ENCODE measurements at places on chromosomes 3 and 15. TPM values are rescaled to one million over a fixed set of nuclear protein-coding genes. Genes with fewer than 3 reads are reported as not detected.

CLRN1 gene
- 0.31 TPM for total RNA-seq

CHRM5 gene
- total RNA-seq, result not detected

PLA2G4D gene
- total RNA-seq, result not detected

CCRL2 gene
- total RNA-seq, result 3.7 TPM

SLC35G2 gene
- 4.2 TPM for total RNA-seq

NSMCE3 gene
- 12.7 TPM for total RNA-seq

- DNase-seq, result peak; percentile 29
Observed at GRCh38 chr3:31848911-31849310, 132.2 kb downstream of the OSBPL10 start.

- no peak for DNase-seq
Observed at GRCh38 chr3:180408654-180409053, 193.3 kb upstream of the TTC14 start.

DNA sequence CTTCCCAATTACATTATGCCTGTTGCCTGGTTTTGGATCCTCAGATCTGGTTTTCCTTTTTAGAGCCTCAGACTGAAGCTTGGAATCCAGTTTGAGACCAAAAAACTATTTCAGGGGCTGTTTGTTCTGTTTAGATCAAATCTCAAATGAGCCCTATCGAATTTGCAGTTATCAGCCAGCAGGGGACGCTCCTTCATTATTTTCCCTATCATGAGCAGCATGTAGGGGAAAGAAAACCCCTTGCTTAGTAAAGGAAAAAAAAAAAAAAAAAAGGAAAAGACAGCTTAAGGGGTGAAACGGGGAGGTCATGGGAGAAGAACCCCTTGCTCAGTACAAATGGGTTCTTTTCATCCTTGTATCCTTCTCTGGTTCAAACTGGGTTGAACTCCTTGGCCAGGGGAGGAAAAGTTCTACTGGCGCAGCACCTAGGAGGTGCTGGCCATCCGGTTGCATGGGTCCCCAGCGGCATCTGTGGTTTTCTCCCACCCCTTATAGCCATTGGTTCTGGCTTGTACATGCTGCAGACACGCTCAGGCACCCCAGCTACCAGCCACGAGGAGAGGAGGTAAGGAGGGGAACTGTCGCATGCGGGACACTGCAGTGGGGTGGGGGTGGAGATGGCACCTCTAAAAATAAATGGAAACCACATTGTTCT lies 1375.1 kb upstream of the ALCAM start:
- no peak for DNase-seq

DNA sequence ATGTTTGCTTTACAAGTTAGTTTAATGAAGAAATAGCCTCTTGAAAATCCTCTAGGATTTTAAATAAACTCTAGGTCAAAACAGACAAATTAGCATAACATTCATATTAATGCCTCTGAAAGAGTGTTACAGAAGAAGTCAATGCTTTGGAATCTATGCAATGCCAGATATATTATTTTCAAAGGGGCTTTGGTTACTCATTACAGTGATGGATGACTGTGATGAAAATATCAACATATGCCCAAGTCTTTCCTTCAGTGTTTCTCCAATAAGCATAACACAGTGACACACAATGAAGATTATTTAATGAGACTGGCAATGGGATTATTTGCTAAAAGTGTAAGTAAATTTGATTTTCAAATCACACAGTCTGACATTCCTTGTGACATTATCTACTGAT lies 1247.2 kb downstream of the ROBO2 start:
- DNase-seq, result no peak

DNA sequence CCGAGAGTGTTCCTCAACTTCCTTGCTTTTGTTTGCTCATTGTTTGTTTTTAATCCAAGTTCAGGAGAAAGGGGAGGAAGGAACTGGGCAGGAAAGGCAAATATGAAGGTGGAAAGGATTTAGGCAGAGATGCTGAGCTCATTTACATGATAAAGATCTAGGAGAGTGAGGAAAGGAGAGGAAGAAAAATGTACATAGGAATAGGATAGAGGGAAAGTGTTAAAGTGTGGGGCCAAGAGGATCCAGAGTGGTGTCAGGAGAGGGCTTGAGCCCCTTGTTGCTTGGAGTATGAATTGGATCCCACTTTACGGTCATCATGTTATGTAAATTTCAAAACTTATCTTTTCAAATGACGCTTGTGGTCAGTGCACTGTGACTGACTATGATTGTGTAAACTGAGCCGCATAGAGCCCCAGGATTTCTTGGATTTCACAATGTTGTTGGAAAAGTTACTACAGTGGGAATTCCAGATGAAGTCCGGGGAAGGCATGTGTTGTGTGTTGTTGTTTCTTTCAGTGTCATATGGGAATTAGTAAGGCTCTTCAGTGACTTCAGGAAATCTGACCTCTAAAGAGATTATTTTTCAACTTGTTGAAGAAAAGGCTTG lies 15.0 kb upstream of the PLD1 start:
- no peak for DNase-seq

DNA sequence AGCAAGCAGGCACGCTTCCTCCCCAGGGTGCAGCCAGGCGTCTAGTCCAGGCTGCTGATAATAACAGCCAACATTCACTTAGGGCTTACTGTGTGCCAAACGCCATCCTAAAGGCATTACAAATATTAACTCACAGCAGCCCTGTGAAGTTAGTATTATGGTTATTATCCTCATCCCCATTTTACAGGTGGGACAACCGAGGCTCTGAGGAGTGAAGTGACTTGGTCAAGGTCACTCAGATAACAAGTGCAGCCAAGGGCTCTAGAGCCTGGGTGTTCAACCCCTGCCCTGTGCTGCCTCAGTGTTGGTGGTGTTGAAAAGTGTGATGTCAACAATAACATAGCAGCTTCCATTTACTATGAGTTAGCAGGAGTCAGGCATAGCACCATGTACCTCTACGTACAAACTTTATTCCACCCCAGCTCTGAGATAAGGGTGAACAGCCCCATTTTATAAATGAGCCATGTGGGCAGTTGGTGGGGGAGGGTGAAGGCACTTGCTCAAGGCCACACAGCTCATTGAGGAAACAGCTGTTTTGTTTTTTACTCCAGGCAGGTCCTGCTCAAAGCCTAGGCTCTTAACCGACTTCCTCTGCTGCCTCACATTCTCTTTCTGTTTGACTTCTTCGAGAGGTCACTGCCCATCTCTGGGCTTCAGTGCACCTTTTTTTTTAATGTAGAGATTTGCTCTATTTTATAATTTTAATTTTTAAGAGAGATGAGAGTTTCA lies 24.0 kb upstream of the TRH start:
- DNase-seq, result no peak

- no peak for DNase-seq
Observed at GRCh38 chr3:150133293-150133692, 162.6 kb upstream of the PFN2 start.

DNA sequence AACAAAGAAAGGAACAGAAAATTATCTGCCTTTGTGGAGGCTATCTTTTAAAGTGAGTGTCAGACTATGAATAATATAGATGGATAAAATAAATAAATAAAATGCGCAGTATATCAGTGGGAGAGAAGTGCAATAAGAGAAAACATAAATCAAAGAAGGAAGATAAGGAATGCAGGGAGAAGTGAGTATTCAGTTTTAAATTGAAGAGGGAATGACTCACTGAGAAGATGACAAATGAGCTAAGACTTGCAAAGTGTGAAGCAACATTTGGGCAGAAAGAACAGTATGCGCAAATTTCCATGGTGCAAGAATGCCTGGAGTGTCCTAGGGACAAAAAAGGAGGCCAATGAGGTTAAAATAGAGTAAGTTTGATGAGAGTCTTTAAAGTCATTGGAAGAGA lies 1300.1 kb upstream of the ALCAM start:
- no peak for DNase-seq

DNA sequence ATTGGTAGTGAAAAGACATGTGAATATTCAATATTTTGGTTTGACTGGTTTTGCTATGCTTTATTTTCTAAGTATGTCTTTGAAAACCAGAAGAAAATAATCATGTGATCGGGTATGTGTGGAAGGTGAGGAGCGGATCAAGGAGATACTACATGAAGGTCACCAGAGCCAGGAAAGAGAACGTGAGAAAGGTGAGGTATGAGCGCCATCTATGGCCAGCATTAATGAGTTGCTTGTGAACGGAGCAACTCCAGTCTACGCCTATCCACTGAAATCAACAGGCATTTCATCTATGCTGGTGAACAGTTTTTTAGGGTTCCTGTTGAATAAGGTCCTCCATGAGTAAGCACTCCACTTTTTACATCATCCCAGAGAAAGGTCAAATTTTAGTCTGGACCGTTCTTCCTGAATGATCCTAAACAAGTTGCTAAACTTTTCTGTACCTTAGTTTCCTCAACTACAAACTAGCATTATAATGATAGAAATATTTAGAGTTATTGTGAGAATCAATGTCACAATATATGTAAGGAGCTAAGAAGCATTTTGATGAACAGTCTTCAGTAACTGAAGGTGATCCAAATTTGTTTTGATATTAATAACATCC lies 1435.2 kb upstream of the CADM2 start:
- DNase-seq, result peak; percentile 77

- DNase-seq, result no peak
Observed at GRCh38 chr3:59978979-59979378, 929.2 kb upstream of the CFAP20DC start.

DNA sequence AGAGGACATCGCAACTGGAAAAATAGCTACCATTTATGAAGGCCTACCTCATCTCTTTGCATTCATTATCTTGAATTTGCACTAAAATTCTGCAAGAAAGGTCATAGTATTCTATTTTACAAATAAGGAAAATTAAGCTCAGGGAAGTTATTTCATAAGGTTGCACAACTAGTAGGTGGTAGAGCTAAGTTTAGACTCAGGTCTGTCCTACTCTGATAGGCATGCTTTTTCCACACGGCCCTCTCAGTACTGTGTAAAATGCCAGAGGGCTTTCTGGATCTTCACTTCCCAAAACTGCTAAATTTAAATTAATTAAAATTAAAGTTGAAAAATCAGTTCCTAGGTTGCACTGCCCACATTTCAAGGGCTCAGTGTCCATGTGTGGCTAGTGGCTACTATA lies 18.3 kb downstream of the MAP2K1 start:
- DNase-seq, result no peak

GRCh38 chr3:134381076-134381475 lies 6.8 kb upstream of the AMOTL2 start:
- no peak for DNase-seq

DNA sequence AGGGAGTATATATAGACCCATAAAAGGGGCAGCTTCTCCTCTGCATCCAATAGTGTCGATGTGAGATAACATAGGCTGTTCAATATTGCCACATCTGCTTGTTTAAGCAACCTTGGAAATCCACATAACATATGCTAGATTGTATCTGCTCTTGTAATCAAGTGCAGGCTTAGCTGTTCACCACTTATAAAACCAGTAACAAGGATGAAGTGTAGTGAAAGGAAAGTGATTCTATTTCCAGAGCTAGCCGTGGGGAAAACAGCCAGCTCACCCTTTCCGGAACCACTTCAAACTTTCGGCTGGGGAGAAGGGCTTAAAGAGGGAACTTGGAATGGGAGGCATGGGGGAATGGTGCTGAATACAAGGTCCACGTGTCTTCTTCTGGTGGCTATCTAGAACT lies 204.0 kb downstream of the TAFA4 start:
- peak; percentile 16 for DNase-seq

DNA sequence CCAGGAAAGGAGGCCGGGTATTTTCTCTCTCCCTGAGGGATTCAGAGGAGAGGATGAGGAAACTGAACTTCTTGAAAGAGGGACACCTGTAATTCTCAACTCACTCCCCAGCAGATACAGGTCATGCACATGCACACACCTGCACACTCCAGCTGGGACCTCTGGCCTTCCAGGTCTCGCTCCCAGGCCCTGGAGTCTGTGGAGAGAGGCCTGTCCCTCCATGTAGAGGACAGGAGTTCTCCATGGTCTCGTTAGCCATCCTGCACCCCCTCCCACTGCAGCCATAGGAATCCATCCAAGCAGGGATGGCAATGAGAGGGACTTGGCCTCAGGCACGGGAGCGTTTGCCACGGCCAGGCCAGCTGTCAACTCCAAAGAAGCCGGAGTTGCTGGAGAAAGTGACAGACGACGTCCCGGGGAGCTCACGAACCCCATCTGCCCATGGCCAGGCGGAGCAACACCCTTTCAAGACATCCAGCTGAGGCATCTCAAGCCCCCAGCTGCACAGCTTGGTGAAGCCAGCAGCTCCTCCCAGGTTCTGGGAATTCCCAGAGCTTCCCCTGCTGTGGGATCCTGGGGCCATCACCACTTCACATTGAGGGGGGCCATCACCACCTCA lies 223.3 kb downstream of the UACA start:
- DNase-seq, result peak; percentile 52

DNA sequence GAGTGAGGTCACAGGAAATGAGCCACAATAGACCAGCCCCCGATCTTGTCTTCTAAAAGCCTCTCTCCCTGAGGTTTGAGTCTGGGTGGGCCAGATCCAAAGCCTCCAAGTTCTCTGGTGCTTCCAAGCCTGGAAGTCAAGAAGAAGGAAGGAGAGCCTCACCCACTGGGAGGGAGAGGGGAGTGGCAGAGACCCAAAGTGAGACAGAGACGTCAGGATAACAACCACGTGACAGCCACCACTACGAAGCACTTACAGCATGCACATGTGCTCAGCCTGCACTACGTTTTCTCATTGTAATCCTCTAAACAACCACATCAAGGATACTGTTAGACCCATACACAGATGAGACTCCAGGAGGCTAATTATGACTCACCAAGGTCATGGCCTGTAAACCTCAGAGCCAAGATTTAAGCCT lies 197.3 kb upstream of the LINGO1 start:
- DNase-seq, result peak; percentile 32

DNA sequence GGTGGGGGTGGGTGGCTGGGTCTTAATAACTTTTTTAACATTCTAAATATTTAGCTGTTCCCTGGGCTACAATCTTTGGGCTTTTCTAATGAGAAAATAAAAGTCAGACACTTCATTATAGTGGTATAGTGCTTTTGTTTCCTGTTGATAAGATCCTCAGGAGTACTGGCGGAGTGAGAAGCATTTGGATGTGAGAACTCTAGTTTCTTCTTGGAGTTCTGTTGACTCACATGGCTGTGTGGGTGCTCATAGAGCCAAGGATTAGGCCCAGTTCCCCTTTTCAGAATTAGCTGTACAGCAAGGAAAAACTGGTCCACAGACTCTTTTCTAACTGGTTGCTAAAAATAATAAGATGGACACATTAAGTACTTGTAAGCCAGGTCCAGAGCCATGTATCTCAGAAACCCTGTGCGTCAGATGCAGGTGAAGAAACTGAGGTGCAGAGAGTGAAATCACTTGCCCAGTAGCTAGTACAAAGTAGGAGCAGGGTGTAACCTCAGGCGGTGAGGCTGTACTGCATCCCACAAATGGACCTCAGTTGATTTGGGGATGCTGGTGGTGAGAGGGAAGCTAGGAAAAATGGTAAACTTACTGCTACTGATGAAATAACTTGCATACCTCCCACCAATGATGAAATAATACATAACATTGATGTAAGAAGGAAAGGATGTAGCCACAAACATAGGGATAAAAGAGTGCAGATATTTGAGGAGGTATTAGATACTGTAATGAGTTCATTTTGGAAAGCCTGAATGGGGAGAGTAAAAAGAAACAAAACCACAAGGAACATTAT lies 2.3 kb downstream of the ITPR1 start:
- no peak for DNase-seq
